Omental fat pad (tissue), 4 donors: ENCODE measurements at places on chromosomes 3 and 15. TPM values are rescaled to one million over a fixed set of nuclear protein-coding genes. Genes with fewer than 3 reads are reported as not detected.

ALDH1L1 gene
- 159 TPM for total RNA-seq

CPNE4 gene
- not detected for total RNA-seq

- no peak for DNase-seq
These were observed 18.8 kb downstream of the PCSK6 start for GRCh38 chr15:101470548-101471239.

CPNE9 gene
- total RNA-seq, result not detected

GRCh38 chr3:173045770-173046382 is 95.2 kb downstream of the SPATA16 start:
- DNase-seq, result no peak

- DNase-seq, result peak; percentile 48
These were observed 109.9 kb upstream of the ATP11B start for GRCh38 chr3:182683453-182683852.

GRCh38 chr15:27260523-27260922 is 289.5 kb downstream of the GABRG3 start:
- no peak for DNase-seq

DNA sequence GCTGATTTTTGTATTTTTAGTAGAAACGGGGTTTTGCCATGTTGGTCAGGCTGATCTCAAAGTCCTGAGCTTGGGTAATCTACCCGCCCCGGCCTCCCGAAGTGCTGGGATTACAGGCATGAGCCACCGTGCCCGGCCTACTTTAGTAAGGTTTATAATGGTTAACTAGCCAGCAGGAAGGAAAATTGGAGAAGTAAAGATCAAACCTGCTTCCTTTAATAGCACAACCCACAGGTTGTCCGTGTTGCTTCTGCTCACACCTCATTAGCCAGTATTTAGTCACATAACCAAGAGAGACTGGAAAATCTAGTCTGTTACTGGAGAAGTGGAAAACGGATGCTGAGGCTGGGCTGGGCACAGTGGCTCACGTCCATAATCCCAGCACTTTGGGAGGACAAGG is 51.9 kb upstream of the TBL1XR1 start:
- DNase-seq, result no peak

DNA sequence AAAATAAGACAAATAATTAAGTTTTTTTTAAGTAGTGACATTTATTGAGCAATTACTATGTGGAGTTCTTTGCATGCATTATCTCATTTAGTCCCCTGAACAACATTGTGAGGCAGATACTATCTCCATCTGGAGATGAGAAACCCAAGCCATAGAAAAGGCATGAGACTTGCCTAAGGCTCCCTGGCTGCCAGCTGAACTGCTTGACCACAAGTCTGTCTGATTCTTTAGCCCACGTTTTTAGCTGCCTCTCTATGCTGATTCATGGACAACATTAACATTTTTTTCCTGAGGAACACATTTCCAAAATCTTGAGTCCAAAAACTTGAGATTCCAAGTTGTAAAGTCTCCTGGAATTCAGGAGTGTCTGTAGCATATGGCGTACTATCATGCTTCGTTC is 263.6 kb upstream of the GOLGA6L4 start:
- no peak for DNase-seq
